ENCODE measurements at places on chromosomes 3 and 15.
A peak's percentile ranks its signal among the peaks of the same experiment; 100 is the strongest.

DNA sequence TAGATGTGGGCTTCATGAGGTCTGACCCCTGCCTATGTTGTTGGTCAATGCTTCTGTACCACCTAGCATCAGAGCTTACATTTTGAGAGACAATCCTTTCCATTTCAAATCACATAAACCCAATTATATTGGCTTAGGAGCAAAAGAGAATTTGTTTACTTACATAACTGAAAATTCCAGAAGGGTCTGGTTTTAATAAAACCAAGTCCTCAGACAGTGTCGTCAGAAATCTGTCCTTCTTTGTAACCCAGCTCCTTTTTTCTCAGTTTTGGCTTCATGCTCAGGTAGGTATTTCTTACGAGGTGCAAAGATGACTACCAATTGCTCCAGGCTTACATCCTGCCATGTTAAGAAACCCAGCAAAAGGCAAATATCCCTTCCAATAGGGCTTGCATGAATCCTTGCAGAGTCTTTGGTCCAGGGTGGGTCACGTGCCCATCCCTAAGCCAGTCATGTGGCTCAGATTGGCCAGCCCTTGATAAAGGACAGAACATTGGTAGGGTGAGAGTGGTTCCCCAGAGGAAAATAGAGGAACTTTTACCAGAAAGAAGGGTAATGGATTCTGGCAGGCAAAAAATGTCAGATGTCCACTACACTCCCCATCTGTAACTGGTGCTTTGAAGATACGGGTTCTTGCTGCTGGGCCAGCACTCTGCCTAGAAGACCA is 50.2 kb upstream of the VILL start:
- no peak for DNase-seq

- no peak for DNase-seq
Measured at GRCh38 chr3:23488618-23489017, 285.5 kb downstream of the UBE2E2 start.

DNA sequence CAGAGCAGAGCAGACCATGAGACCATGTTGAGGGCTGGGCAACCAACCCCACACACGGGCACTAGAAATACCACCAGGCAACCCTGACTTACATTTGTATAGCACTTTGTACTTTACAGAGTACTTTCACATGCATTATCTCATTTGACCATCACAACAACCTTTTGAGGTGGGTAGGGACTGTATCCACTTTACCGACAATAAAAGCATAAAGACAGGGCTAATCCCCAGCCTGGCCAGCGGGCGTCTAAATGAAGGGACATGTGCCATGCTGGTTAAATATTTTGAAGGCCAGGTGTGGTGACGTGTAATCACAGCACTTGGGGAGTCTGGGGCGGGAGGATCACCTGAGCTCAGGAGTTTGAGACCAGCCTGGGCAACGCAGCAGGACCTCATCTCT is 23.6 kb downstream of the RASGRP1 start:
- DNase-seq = no peak

- DNase-seq = no peak
Measured at GRCh38 chr3:60333710-60334109, 917.5 kb downstream of the FHIT start.

GRCh38 chr3:172085557-172085895 is 46.1 kb downstream of the FNDC3B start:
- DNase-seq = no peak

GRCh38 chr3:102329066-102329465 is 105.7 kb upstream of the ZPLD1 start:
- no peak for DNase-seq

GRCh38 chr3:172673210-172673679 is 37.6 kb downstream of the NCEH1 start:
- DNase-seq = peak; percentile 62

GRCh38 chr3:16373341-16373946 is 108.4 kb downstream of the OXNAD1 start:
- no peak for DNase-seq

- no peak for DNase-seq
Measured at GRCh38 chr3:45343947-45344346, 44.4 kb upstream of the LARS2 start.

DNA sequence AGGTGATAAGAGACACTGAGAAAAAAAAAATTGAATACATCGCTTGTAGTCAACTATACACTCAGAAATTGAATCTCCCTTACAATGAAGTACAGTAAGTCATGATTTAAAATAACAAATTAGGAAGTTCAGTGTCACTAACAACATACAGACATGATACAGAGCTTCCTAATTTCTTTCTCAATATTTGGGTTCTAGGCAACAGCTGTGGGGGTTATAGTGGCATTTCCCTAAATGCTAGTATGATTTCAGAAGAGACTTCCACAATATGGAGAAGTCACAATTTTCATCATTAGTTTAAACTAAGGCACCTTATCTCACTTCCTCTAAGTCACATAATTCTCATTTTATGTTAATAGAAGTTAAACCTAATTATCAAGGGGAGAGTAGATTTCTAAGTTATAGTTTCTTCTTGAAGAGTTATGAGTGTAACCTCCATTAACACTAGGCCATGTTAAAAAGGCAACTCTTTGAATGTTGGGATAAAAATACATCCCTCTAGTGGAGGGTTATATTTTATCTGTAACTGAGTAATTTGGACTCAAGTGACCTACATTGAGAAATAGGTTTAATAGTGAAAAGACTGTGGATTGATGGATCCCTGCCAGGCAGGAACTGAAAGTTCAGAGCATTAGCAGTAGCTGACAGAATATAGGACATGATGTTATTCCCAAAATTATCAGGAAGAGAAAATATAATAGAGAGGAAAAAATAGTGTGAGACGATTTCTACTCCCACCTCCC is 286.0 kb upstream of the SUCLG2 start:
- no peak for DNase-seq

GRCh38 chr3:111809186-111809585 is 49.9 kb upstream of the PHLDB2 start:
- DNase-seq = no peak

GRCh38 chr3:24475925-24476324 is 18.7 kb downstream of the THRB start:
- DNase-seq = no peak

- DNase-seq = no peak
Measured at GRCh38 chr3:175335229-175335628, 476.1 kb downstream of the NAALADL2 start.
